ENCODE measurements at places on chromosomes 1 and 21.

DNA sequence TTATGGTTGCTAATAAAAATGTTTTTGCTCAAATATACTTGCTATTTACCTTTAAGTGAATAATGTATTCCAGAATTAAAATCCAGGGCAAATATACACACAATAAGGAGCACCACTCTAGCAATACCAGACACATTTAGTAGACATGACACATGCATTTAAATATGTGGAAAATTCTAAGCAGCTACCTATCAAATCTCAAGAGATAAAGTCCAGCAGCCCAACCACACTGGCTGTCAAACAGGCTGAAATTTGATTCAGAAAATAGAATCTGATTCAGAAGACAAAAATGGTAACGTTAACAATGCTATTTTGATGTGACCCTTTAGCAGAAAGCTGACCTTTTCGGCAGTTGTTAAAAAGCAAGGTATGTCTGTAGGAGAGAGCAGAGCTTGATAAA lies 42.3 kb downstream of the PLEKHO1 start:
- no peak for DNase-seq

- DNase-seq = no peak
Measured at GRCh38 chr1:198186916-198187580, 30.2 kb downstream of the NEK7 start.

DNA sequence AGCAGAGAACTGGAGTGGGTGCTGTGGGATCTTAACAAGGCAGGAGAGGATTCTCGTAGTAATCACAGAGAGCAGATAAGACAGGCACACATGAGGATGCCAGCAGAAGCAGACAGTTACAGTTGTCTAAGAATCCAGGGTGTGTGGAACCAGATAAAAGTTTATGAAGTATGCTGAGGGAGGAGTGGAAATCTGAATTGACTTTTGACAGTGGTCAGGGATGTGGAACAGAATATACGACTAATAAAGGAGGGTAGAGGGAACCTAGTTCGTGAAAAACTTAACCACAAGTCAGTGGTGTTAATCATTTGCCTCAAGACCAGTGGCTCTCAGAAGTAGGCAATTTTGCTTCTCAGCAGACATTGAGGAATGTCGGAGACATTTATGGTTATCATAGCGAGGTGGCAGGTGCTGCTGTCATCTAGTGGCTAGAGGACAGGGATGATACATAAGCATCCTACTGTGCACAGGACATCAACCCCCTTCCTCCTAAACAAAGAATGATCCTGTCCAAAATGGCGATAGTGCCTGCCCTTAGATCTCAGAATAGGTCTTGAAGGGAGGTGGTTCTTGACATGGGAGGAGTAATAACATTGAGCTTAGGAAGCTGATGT lies 3.0 kb downstream of the LRRC8D start:
- DNase-seq = no peak

- DNase-seq = no peak
Measured at GRCh38 chr1:67833602-67833940, 304 bp upstream of the GNG12 start.

GRCh38 chr1:36309397-36309796 lies 3.2 kb downstream of the SH3D21 start:
- no peak for DNase-seq

DNA sequence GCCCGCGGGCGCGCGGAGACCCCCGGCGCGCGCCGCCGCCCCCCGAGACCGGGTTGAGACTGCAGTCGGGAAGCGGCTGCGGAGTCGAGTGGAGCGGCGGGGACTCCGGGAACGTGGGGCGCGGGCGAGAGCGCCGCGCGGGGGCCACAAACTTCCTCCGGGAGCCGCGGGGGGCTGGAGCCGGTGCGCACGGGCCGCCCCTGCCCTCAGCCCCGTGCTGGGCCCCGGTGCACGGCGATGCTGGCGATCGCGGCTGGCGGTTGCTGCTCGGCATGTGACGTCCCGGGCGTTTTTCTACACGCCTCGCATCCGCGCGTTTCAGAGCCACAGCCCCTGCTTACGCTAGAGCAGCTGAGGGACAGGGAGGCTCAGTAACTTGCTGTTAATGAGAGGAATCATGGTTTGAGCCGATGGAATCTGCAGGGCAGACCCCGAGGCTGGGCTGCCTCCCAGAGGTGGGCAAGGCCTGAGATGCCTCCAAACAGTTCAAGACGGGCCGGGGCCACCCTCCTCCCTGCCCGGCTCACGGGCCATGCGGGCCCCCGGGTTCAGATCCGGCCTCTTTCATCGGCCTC lies 520 bp downstream of the TMEM201 start:
- DNase-seq = peak; percentile 31

DNA sequence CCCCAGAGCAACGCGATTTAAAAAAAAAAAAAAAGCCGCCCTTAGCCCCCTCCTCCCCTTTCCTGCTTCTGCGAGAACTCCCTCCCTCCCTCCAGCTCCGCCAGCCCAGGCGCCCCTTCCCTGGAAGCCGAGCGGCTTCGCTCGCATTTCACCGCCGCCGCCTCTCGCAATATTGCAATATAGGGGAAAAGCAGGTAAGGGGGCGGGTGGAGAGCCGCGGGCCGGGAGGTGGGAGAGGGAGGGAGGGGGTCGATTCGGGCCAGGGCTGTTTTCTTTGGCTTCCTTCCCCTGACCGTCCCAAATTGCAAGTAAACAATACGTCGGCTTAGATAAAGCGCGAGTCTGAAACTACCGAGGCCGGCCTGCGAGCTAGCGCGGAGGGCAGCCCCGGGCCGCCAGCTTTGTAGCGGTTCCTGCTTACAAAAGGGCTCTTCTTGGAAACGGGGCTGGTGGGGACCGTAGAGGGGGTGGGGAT lies 408 bp downstream of the LMO4 start:
- peak; percentile 43 for DNase-seq

DNA sequence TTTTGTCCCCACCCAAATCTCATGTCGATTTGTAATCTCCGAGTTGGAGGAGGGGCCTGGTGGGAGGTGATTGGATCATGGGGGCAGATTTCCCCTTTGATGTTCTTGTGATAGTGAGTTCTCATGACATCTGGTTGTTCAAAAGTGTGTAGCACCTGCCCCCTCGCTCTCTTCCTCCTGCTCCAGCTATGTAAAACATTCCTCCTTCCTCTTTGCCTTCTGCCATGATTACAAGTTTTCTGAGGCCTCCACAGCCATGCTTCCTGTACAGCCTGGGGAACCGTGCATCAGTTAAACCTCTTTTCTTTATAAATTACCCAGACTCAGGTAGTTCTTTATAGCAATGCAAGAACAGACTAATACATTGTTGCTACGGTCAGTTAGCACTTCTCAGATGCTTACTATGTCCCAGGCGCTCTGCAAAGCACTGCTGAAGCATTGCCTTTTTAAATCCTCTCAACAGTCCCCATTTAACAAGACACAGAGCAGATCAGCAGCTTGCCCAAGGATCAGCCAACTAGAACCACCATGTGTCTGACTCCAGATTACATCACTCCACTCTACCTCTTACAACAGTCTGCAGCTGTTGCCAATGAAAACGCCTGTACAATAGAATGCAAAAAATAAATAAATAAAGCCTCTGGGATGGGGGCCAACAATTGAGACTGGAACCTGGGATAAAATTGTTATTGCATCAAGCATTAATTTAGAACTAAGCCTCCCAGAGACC lies 52.4 kb upstream of the USP1 start:
- no peak for DNase-seq

DNA sequence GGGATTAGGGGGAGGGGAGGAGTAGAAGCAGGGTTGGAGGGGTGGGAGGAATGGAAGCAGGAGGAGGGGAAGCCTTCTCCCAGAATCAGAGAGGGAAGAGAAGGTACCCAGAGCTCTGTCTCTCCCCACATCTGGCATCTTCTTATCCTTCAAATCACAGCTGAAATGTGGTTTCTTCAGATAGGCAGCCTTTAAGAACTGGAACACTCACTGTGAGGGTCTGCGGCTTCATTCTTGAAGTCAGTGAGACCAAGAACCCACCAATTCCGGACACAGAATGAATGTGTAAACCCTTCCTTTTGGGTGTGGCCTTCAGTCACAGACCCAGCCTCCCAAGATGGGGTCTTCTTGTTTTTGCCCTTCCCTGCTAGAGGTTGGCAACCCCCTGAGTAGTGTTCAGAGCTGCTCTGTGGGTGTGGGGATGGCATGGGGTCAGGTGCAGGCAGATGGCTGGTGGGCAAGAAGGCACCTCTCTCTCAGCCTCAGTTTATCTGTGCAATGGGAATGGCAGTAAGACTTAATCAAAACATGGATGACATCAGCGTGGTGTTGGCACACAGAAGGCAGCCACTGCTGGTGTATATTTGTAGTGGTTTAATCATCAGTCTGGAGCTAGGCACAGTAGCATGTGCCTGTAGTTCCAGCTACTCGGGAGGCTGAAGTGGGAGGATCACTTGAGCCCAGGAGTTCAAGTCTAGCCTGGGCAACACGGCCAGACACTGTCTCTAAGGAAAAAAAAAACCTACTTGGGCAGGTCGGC lies 7.2 kb downstream of the FAAH start:
- DNase-seq = no peak

DNA sequence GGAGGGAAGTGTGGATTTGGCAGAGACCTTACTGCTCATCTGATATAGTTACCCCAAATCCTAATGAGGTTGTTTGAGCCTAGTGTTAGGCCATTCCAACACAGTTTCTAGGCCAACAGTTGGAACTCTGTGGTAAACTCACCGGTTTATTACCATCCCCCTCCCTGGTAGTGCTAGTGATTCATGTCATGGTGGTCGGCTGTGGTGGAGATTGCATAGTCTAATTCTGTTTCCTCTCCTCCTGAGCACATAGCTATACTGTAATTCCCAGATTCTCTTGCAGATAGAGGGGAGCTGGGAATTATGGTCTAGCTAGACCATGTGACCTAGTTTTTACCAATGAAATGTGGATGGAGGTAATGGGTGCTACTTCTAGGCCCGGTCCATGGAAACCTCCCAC lies 123.7 kb upstream of the KIF26B start:
- no peak for DNase-seq

DNA sequence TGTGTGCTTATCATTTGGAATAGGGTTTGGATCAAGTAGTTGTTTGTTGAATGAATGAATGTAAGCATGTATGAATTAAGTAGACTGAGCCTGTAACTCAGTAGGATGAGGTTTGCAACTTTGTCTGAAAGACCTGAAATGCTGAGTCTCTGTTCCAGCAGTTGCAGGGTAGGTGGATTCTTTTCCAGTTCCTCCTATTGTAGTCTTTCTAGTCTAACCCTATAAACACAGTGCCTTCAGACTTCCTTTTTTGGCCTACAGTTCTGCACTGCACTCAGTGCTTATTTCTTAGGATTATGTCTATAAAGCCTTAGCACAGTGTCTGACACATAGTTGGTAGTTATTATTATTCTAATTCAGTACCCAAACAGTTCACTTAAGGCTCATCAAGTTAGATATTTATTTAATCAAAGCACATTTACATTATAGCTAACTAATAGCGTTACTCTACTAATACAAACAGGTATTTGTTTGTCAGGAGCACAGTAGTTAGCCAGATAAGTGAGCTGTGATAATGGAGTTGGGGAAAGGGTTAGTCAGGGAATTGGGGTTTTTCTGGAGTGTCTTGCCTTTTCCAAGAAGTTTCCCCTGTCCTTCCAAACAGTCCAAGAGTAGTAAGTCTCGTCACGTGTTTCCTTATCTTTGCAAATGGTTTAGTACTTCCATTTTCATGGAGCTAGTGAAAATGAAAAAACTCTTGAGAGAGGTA lies 45.0 kb downstream of the ABCD3 start:
- DNase-seq = no peak

DNA sequence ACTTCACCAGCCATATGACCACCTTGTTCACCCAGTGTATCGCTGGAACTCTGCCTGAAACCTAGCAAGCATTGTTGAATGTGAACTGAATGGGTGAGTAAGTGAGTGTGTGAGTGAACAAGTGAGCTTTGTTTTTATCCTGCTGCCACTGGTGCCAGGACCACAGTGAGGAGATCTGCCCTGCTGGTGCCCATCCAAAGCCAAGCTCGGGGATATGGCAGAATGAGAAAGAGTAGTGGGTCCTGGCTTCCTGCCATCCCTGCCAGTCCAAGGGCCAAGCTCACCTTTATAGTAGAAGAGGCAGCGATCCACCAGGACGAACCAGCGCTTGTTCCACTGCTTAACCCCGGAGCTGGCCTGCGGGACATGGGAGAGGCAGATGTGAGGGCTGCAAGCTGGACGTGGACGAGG lies 53.4 kb upstream of the GOLT1A start:
- no peak for DNase-seq

- DNase-seq = no peak
Measured at GRCh38 chr1:181206513-181206912, 118.0 kb downstream of the IER5 start.

DNA sequence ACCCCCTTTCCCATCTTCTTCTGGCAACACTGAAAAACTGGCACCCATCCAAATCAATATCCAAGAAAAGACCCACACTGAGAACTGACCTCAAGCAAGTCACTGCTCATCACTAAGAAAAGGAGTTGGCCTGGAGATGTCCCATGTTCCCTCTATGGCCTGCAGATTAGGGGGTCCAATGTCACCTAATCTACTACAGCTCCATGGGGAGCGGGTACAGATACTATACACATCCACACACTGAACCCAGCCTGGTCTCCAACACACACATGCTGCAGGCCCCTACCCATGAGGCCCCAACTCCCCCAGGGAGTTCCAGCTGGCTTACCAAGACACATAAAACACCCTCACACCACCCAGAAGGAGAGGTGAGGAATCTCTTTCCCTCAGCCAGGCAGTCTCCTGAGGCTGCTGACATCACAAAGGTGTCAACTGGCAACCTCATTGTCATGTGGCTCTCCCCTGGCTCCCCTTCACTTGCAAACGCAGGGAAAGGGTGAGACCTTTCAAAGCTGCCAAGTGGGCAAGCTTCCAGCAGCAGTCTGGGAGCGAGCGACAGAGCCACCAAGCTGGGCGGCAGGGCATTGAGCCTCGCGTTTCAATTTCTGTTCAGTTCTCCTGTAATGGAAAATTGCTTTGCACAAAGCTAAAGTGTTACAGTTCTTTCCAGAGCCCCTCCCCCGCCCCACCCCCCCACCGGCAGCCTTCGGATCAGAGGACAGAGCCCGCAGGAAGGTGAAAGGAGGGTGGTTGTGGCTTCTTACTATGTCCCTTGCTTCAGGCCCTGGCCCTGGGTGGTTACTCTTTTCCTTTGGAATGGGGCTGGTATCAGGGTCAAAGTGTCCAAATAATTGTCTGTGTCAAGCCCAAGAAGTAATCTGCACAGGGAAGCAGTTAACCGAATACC lies at the start of gene LRRC52:
LRRC52 (plus strand) TSS at position 469 of the 907 bp plus-strand sequence; CDS start at position 766, 297 bp downstream.
- DNase-seq = no peak

DNA sequence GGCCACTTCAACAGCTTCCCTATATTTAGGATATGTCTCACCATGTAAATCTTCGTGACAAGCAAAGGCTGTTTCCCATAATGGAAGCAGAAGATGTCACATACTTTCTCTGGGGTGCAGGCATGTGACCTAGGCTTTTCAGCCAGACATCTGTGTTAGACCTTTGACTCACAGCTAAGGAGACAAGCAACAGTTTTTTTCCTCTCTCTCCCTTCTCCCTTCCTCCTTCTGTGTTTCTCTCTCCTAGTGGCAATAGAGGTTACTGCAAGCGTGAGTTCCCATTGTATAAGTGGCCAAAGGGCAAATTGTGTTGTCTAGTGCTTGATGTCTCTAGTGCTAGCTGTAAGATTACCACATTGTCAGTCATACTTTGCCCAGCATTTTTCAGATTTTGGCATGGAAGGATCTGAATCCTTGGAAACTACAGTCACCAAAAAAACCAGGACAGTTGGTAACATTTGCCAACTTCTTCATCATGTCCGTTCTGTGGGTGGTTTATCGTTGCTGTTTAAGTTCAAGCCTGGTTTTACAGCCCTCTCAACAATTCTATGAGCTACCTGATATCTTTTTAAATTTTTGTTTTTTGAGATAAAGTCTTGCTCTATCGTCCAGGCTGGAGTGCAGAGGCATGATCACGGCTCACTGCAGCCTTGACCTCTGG lies 44.4 kb upstream of the RABGAP1L start:
- DNase-seq = peak; percentile 4

Data from T-helper 2 cell treated with Interferon-gamma antibody and Interleukin-4, amounts not matched to agents 5 μg/mL and 100 μg/mL, for 36 hours (primary cell).